B cell (primary cell): ENCODE measurements at places on chromosomes 16 and 17. TPM values are rescaled to one million over a fixed set of nuclear protein-coding genes. Genes with fewer than 3 reads are reported as not detected.

C17orf113 gene
- 2.1 TPM in 2 replicates for total RNA-seq

ASIC2 gene
- not detected in 2 replicates for total RNA-seq

SLC16A5 gene
- total RNA-seq = 9.3 and 13.7 TPM in 2 replicates

SRL gene
- not detected in 2 replicates for total RNA-seq

GINS2 gene
- 4.2 and 4.3 TPM in 2 replicates for total RNA-seq

TEX19 gene
- total RNA-seq = not detected in 2 replicates

- no peaks in the 10 kb centered on the region for H3K27me3 ChIP-seq
- H3K36me3 ChIP-seq = no peaks in the 10 kb centered on the region
- H3K27ac ChIP-seq = no peak within 1 kb of the TSS
- H3K4me1 ChIP-seq = peaks cover 17% of the 10 kb centered on the region
- DNase-seq = peak; percentile 29
Observed at GRCh38 chr16:56637814-56638750, at the start of gene MT1A. Gene MT1A, plus strand, starts transcription at chr16:56638666. Its CDS starts 73 bp downstream, at chr16:56638739.

- no peak overlapping the region for H3K4me3 ChIP-seq
- peak overlapping the region; percentile 28 for H3K27ac ChIP-seq
- H3K4me1 ChIP-seq = peaks cover 96% of the 10 kb centered on the region
- DNase-seq = peak; percentile 38
- H3K27me3 ChIP-seq = no peaks in the 10 kb centered on the region
Observed at GRCh38 chr16:23952128-23952970, 116.6 kb downstream of the PRKCB start.

- H3K4me3 ChIP-seq = peak overlapping the region; percentile 55
- peak; percentile 93 for DNase-seq
- no peaks in the 10 kb centered on the region for H3K27me3 ChIP-seq
- peaks cover 53% of the 10 kb centered on the region for H3K4me1 ChIP-seq
- H3K27ac ChIP-seq = no peak overlapping the region
Observed at GRCh38 chr17:81484195-81484979, 28.2 kb downstream of the ACTG1 start.

DNA sequence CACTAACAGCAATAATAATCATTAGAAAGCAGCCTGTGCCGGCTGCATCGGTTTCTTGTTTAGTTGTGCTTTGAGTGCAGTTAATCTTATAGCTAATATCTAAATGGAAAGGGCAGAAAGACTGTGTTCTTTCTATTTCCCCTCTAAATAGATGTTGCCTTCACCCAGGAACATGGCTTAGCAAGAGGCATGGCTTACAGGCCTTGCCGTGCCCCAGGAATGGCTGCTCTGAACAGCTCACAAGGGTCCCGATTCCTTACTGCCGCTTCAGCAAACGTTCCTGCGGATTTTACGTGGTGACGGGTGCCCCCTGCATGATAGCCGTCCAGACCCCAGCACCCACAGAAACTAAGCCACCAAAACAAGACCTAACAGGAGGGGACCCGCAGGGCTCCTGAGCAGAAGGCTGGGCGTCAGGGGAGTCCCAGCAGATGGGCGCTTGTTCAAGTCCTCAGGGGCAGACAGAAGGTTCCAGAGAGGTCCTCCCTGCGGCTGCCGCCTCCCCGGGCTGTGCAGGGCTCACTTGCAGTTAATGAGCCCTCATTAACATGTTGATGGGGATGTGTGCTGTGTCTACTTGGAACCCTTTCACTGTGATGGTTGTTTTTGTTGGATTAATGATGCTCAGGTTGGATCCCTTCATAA is 52.5 kb upstream of the ENPP7 start:
- H3K36me3 ChIP-seq = no peaks in the 10 kb centered on the region
- H3K27ac ChIP-seq = no peak overlapping the region
- no peak overlapping the region for H3K4me3 ChIP-seq
- peaks cover 6% of the 10 kb centered on the region for H3K27me3 ChIP-seq
- no peak for DNase-seq

DNA sequence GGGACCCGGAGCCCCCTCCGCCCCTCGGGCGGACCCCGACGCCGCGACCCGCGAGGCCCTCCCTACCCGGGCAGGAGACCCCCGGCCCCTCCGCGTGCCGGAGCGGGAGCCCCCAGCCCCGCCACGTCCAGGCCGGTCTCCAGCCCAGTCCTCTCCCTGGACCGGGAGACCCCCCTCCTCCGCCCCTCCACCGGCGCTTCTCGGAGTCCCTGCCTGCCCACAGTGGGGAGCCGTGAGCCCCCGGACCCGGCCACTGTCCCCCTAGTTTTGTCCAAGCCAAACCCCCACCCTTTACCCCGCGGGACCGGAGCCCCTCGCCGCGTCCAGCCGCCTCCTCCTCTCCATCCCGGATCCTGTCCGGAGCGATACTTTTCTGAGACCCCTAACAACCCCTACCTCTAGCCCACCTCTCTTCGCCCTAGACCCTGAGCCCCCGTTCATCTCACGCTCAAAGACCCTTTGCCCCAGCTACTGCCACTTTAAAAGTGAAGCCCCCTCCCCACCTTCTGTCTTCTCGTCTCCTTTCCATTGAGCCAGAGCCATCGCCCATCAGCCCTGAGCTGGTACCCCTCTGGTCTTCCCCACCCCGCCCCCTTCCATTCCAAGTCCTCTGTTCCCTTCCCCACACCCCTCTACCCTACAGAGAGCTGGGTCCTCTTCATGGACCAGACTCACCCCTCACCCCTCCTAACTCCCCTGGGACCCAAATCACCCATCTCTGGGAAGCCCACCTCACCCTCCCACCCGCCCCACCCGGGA is 1.0 kb downstream of the NECAB2 start:
- H3K27ac ChIP-seq = no peak overlapping the region
- DNase-seq = no peak
- H3K27me3 ChIP-seq = no peaks in the 10 kb centered on the region

DNA sequence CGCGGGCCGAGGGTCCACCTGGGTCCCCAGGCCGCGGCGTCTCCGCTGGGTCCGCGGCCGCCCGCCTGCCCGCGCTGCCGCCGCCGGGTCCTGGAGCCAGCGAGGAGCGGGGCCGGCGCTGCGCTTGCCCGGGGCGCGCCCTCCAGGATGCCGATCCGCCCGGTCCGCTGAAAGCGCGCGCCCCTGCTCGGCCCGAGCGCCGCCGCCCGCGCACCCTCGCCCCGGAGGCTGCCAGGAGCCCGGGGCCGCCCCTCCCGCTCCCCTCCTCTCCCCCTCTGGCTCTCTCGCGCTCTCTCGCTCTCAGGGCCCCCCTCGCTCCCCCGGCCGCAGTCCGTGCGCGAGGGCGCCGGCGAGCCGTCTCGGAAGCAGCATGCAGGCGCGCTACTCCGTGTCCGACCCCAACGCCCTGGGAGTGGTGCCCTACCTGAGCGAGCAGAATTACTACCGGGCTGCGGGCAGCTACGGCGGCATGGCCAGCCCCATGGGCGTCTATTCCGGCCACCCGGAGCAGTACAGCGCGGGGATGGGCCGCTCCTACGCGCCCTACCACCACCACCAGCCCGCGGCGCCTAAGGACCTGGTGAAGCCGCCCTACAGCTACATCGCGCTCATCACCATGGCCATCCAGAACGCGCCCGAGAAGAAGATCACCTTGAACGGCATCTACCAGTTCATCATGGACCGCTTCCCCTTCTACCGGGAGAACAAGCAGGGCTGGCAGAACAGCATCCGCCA is 504 bp downstream of the FOXC2 start:
- H3K4me1 ChIP-seq = peaks cover 37% of the 10 kb centered on the region
- H3K36me3 ChIP-seq = no peaks in the 10 kb centered on the region
- no peaks in the 10 kb centered on the region for H3K27me3 ChIP-seq
- H3K4me3 ChIP-seq = no peak overlapping the region
- no peak overlapping the region for H3K27ac ChIP-seq
- DNase-seq = peak; percentile 64

DNA sequence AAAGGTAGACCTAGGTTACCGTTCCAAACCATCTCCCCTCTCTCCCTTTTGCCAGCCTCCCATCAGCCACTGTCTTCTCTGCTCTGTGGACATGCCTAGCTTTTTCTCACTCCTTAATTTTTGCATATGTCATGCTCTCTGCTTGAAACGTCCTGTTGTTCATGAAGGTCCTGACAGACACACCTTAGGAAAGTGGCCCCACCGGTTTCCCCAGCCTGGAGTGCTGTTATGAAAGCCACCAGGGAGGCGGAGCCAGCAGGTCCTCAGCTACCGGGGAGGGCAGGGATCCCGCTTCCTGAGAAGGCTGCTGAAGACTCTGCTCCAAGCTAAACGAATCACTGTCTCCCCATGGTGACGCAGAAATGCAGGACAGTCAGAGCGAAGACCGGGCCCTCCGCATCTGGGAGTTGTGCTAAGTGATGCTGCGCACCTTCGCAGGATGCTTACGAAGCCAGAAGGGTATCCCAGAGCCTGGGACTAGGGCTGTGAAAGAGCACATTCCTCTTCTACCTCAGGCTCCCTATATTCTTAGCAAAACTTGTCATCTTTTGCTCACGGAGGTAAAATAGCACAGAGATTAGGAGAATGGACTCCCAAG is 2.3 kb upstream of the SLC16A11 start:
- no peak for DNase-seq
- no peaks in the 10 kb centered on the region for H3K27me3 ChIP-seq
- H3K27ac ChIP-seq = peak overlapping the region; percentile 81
- H3K4me3 ChIP-seq = peak overlapping the region; percentile 63
- peaks cover under 1% of the 10 kb centered on the region for H3K36me3 ChIP-seq

- DNase-seq = no peak
- H3K4me3 ChIP-seq = no peak overlapping the region
- peaks cover 62% of the 10 kb centered on the region for H3K36me3 ChIP-seq
- H3K27ac ChIP-seq = no peak overlapping the region
Observed at GRCh38 chr17:41992576-41992975, 24.7 kb downstream of the DNAJC7 start.

DNA sequence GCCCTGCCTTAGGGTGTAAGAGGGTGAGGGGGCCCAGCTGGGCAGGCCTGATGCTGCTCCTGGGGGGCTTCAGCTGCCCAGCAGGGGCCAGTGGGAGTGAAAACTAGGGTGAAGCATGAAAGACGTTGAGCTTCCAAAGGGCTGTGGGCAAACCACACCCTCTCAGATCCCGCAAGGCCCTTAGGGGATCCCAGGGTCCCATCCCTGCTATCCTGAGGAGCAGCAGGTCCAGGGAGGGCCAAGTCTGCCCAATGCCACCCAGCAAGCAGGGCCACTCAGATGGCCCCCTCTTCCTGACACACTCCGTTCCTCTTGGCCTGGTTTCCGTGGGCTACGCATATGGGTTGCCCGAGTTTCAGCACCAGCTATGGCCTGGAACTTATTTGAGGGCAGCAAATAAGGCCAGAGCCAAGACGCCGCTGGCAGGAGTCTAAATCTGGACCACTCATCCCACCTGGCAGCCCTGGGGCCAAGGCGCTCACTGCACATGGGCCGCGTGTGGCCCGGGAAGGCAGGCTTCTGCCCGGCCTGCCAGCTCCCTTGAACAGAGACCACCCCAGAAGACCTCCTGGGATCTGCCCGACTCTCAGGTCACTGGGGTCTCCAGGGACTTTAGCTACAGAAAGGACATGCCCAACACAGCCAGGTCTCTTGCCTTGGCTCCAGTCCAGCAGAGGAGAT is 4.2 kb downstream of the ATP2A3 start:
- H3K27ac ChIP-seq = peak overlapping the region; percentile 81
- H3K4me3 ChIP-seq = no peak overlapping the region
- H3K4me1 ChIP-seq = peaks cover 83% of the 10 kb centered on the region

- H3K27ac ChIP-seq = no peak overlapping the region
- H3K27me3 ChIP-seq = no peaks in the 10 kb centered on the region
- no peak overlapping the region for H3K4me3 ChIP-seq
- H3K36me3 ChIP-seq = no peaks in the 10 kb centered on the region
- DNase-seq = peak; percentile 34
Observed at GRCh38 chr16:88628512-88628974, 9.8 kb upstream of the IL17C start.

GRCh38 chr17:78785011-78785662 is 3.1 kb upstream of the CYTH1 start:
- H3K36me3 ChIP-seq = no peaks in the 10 kb centered on the region
- H3K4me1 ChIP-seq = peaks cover 4% of the 10 kb centered on the region
- no peak overlapping the region for H3K4me3 ChIP-seq
- H3K27ac ChIP-seq = no peak overlapping the region
- no peaks in the 10 kb centered on the region for H3K27me3 ChIP-seq
- DNase-seq = no peak

- H3K27ac ChIP-seq = no peak within 1 kb of the TSS
- no peaks in the 10 kb centered on the region for H3K36me3 ChIP-seq
- H3K4me3 ChIP-seq = no peak within 1 kb of the TSS
- no peaks in the 10 kb centered on the region for H3K27me3 ChIP-seq
Observed at GRCh38 chr17:19410875-19411620, at the start of gene RNF112. Gene RNF112, plus strand, starts transcription at chr17:19411232. Its CDS starts 177 bp downstream, at chr17:19411409.

DNA sequence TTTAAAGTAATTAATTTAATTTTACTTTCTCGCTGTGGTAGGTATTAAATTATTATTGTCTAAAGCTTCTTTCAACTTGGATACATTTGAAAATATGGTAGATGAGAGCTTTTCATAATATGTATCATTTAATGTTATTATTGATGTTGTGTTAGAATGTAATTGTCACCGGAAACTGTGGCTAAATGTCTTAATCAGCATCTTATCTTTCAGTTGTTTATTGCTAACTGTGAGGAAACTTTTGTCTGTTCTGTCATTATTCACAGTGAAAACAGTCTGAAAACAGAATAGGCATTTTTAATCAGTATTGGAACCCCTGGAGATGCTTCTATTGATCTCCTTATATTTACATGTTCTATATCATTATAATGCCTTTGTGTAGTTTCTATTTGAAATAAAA is 120.7 kb downstream of the STXBP4 start:
- no peaks in the 10 kb centered on the region for H3K36me3 ChIP-seq
- no peak overlapping the region for H3K27ac ChIP-seq
- no peak for DNase-seq
- no peaks in the 10 kb centered on the region for H3K27me3 ChIP-seq

GRCh38 chr17:9115214-9116191 is 94.2 kb downstream of the NTN1 start:
- no peak for DNase-seq
- no peaks in the 10 kb centered on the region for H3K36me3 ChIP-seq
- H3K27me3 ChIP-seq = no peaks in the 10 kb centered on the region
- no peak overlapping the region for H3K27ac ChIP-seq
- H3K4me1 ChIP-seq = no peaks in the 10 kb centered on the region

GRCh38 chr16:85326113-85326793 is 214.0 kb upstream of the CIBAR2 start:
- DNase-seq = no peak
- no peaks in the 10 kb centered on the region for H3K36me3 ChIP-seq
- H3K27me3 ChIP-seq = peaks cover 31% of the 10 kb centered on the region
- no peak overlapping the region for H3K27ac ChIP-seq
- no peak overlapping the region for H3K4me3 ChIP-seq
- peaks cover 30% of the 10 kb centered on the region for H3K4me1 ChIP-seq

DNA sequence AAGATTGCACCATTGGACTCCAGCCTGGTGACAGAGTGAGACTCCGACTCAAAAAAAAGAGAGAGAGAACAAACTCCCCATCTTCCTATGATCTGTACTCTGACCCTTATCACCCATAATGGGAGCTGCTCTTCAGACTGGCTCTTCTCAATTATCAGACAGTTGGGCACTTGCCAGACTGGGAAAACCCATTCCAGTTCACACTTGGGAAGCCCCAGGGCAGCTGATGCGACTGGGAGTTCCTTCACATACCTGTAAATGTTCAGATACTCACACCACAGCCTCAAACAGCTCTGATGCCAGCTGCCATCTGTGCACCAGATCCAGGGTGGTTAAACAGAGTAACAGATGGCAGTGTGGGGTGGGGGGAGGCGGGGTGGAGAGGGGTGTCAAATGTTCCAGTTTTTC is 23.8 kb upstream of the TMEM101 start:
- no peaks in the 10 kb centered on the region for H3K27me3 ChIP-seq
- DNase-seq = no peak
- H3K4me3 ChIP-seq = no peak overlapping the region
- H3K27ac ChIP-seq = no peak overlapping the region
- H3K4me1 ChIP-seq = peaks cover 6% of the 10 kb centered on the region
